Ascending aorta (tissue), 2 donors: ENCODE measurements at places on chromosomes 1 and 21. TPM values are rescaled to one million over a fixed set of nuclear protein-coding genes. Genes with fewer than 3 reads are reported as not detected.

SPOCD1 gene
- total RNA-seq, result 30.7 TPM

PLPPR5 gene
- total RNA-seq, result not detected

C1orf87 gene
- total RNA-seq, result not detected

TENT5C gene
- 0.32 TPM for total RNA-seq

CD244 gene
- not detected for total RNA-seq

NR1I3 gene
- total RNA-seq, result 0.21 TPM

FCRL6 gene
- not detected for total RNA-seq

RPS6KC1 gene
- 21.0 TPM for total RNA-seq

CLDN19 gene
- total RNA-seq, result not detected
